Kidney epithelial cell (primary cell): ENCODE measurements at places on chromosomes 1 and 21.

DNA sequence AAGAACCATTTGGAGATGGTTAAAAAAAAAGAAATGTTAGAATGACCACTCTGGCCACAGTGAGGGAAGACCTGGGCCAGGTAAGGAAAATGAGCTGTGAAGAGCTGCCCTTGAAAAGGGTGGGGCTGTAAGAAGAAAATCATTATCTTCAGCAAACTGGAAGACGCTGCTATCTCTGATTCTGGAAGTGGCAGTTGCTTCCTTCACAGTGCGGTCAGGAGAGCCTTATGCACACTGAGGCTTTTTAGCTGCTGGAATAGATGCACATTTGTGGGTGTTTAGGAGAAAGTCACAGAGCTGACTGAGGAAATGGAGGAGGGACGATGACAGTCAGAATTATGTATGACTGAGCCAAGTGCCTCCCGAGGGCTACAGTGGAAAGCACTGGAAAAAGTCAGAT lies 91.6 kb downstream of the TBX19 start:
- DNase-seq, result no peak

DNA sequence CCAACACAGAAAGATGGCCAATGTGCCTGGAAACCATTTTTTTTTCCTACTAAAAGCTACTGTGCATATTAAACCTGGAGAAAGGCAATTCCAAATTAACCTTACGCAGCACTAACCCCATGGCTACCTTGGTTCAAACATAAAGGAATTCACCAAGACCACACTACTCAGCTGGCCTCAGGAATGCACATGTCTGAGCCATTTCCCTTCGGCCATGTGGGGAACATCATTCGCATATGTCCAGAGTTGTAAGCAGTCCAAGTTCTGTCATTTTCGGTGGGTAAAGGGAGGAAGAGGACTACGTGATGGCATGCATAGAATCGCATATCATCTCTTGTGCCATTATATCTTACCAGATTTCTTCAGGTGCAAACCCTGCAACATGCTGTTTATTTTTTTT lies 175.4 kb downstream of the NTMT2 start:
- no peak for DNase-seq

GRCh38 chr1:246195296-246195695 lies 311.8 kb downstream of the SMYD3 start:
- no peak for DNase-seq

- no peak for DNase-seq
Observed at GRCh38 chr21:27817074-27817473, 850.2 kb upstream of the ADAMTS5 start.

DNA sequence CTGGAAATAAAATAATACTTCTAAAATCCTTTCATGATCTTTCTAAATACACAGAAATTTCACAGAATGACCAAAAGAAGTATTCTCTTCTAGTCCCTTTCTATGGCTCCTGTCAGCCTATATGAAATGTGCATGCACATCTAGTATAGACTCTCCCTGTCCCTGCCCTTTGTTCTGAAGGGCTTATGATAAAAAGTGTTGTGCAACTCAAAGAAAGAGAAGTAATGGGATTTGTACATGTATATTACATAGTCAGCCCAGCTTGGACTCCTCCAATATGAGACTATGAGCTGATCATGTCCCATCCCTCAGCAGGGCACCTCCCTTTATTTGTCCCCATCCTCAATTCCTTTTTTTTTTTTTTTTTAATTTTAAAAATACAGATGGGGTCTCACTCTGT lies 42.1 kb upstream of the LAX1 start:
- no peak for DNase-seq

- DNase-seq, result no peak
Observed at GRCh38 chr1:22952694-22953056, 20.0 kb downstream of the LACTBL1 start.

DNA sequence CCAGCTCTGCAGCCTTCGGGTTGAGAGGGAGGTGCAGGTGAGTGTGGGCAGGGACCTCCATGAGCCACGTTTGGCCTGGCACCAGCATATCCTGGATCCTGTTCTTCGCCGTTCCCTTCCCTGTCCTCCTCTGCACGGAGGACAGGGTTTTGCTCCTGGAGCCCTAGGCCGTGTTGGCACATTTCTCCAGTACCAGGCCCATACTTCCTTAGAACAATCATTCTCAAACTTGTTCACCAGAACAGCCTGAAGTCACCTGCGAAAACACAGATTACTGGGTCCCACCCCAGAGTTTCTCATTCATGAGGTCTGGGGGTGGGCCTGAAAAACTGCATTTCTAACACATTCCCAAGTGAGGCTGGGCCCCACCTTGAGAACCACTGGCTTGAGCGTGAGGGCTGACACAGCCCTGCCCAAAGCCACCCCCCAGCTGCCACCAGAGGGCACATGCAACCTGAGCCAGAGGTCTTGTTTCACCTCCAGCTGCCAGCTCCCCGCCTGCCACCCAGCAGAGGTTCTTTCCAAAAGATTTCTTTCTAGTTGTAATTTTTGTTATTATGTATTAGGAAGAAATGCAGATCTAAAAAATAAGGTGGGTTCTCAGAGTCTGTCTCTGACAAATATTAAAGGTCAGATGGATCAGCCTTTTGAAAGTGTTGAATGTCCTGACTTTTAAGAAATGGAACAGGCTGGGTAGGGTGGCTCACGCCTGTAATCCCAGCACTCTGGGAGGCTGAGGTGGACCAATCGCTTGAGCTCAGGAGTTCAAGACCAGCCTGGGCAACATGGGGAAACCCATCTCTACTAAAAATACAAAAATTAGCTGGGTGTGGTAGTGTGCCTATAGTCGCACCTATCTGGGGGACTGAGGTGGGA lies 39.6 kb upstream of the LDLRAP1 start:
- no peak for DNase-seq

DNA sequence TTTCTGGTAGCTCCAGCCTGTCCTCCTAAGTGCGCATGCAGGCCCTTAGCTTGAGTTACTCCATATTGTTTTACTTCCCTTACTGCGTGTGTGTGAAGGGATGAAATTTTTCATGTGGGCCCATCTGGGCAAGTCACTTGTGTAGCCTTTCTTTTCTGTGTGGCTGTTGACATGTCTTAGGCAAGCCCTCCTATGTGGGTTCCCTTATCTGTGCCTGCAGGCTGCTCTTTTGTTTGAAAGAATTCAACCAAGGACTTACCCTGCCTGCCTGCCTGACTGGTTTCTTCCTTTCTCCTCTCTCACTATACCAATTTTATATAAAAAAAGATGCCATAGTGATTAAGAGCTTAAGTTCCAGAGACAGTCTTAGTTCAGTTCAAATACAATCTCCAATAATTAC lies 249.3 kb downstream of the ATG4C start:
- no peak for DNase-seq

DNA sequence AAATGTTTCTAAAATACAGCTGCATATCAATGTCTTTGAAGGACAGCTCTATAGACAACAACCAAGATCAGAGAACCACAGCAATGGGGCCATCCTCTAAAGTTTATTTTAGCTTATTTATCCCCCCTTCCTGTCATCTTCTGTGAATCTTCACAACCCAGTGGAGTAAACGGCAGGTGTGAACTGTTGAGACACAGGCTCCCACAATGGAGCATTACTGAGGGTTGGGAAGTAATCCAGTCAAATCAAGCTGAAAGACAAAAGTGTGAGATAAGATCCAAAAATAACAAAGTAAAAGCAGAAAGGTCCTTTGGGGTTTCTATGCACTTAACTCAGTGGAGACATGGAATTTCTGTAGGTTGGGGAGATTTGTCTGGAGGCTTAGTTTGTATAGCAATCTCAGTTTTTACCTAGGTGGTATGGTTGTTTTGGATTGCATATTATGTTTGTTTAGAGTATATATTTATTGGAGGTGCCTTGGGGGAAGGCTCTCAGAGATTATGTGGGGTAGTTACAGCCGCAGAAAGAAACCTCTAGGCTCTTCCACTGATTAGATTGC lies 286.9 kb upstream of the ADGRL2 start:
- DNase-seq, result no peak

- DNase-seq, result no peak
Observed at GRCh38 chr1:228359613-228360532, 46.8 kb downstream of the TRIM11 start.

- DNase-seq, result no peak
Observed at GRCh38 chr1:172489847-172490246, 43.1 kb upstream of the SUCO start.

GRCh38 chr1:25744140-25744581 lies 55.8 kb upstream of the SELENON start:
- no peak for DNase-seq

DNA sequence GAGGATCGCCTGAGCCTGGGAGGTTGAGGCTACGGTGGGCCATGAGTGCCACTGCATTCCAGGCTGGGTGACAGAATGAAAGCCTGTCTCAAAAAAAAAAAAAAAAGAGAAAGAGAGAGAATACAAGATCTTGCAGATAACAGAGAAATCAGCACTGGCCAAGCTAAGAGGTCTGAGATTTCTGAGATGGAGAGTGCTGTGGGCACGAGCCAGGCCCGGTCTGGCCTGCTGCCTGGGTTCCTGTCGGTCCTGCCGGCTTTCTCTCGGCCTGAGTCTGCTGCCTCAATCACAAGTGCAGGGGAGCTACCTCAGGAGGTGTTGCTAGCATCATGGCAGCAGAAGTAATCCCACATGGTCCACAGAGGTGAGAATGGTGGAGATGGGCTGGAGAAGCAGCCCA lies 19.0 kb downstream of the ADORA1 start:
- DNase-seq, result no peak

GRCh38 chr1:245999697-246000637 lies 507.1 kb downstream of the SMYD3 start:
- DNase-seq, result no peak

DNA sequence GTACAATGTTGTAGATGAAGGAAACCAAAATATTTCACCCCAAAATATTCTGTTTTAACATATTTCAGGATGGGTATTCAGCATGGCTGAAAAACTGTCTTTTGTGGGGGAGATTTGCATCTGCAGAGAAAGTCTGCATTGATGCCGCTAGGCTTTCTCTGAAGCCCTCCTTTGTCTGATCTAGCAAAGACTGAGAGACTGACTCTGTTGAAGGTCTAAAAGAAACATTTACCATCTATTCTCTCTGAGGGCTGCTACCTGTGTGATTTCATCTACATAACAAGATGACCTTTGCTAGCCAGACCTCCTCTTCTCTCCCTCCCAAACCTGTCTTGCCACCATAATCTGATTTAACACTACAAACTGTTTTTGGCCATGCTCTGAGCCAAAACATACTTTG lies 12.4 kb upstream of the MT1HL1 start:
- DNase-seq, result no peak

- no peak for DNase-seq
Observed at GRCh38 chr1:156911577-156912298, 8.7 kb upstream of the LRRC71 start.

GRCh38 chr21:44759628-44760285 lies 41.9 kb downstream of the UBE2G2 start:
- no peak for DNase-seq

DNA sequence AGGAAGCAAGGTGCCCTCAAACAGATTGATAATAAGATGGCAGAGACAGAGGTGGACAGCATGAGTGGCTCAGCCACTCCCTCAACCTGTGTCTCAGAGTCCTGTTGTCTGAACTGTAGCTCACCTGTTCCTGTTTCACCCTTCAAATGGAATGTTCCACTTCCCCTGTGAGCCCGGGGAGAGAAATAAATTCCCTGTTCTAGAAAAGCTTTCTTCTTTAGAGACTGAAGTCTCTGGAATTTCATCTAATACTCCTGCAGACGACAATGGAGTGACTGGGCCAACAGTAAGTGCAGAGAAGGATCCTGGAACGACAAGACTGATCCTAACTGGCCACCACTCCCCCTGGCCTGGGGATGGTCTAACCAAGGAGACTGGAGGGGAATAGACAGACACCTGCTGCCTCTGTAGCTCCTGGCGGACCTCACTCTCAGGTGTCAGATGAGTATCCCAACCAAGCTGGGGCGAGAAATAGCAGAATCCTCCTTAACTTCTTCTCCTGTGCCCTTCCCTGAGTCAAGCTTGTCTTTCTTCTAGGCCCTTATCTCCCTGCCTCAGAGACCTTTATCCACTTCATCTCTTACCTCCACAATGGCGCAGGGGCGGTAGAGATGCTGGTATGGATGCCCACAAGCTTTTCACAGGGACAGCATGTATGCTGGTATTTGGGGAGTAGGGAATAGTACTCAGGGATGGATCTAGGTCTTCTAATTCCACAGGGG lies 45.4 kb downstream of the PLEKHA6 start:
- DNase-seq, result no peak

DNA sequence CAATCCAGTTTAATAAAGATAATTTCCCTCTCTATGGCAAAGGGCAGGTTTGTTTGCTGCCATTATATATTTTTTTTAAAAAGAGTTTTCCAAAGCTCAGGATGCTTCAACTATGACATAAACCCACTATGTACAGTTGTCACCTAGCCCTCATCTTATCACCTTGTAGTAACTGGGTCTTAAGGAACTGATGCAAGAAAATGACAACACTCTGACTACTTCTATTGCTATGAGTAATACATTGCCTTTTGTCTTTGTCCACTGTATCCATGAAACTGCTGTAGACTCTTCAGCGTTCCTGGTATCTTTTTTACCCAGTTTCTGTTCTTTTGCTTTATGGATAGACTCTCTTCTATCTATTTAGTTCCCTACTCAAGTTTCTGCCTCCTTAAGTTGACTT lies 586.5 kb downstream of the NEGR1 start:
- peak; percentile 9 for DNase-seq

- DNase-seq, result no peak
Observed at GRCh38 chr1:165871311-165872067, 44.1 kb downstream of the UCK2 start.

GRCh38 chr1:12448746-12449177 lies 169.2 kb downstream of the DHRS3 start:
- no peak for DNase-seq

DNA sequence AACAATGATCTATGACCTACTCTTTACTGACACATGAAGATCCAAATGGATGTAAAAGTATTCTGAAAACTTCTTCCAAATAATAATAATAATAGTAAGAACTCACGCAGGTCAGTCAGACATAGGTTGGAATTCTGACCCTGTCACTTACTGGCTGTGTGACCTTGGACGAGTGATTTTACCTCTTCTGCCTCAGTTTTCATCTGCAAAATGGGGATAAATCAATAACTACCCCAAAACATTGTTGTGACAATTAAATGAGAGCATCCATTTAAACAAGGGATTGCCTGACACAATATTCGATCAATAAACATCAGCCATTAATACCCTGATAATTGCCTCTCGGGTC lies 556 bp downstream of the MECR start:
- DNase-seq, result no peak

DNA sequence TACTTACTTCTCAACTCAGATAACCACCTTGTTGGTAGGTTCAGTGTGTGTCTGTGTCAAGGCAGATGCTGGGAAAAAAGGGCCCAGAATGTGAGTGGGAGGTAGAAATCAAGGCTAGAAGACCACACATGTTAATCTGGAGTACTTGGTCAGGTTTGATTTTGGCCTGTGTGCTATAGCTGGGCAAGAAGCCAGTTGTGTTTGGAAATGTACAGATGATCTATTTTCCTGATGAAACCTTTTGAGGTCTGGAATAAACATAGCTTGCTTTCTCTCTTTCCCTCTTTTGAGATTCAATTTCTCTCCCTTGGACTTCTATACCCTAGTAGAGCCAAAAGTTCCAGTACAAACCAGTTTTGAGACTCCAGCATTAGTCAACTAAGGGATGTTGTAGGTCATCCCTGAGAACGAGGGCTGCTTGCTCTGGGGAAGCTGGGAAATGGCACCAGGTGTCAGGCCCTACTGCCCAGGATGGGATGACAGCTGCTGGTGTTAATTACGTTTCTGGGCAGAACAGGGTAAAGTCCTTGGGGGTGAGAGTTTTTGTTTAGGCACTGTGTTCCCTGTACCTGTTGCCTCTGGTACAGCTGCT lies 15.8 kb downstream of the MAPKAPK2 start:
- no peak for DNase-seq

- DNase-seq, result no peak
Observed at GRCh38 chr1:53696990-53697389, 42.0 kb downstream of the GLIS1 start.

- DNase-seq, result no peak
Observed at GRCh38 chr1:20255666-20256065, 35.0 kb upstream of the VWA5B1 start.
